ENCODE measurements at places on chromosomes 6 and 20.

GRCh38 chr20:50343125-50343489 is 152.5 kb downstream of the CEBPB start:
- no peak for DNase-seq

- DNase-seq = no peak
Observed at GRCh38 chr6:82396964-82397751, 33.5 kb downstream of the TPBG start.

DNA sequence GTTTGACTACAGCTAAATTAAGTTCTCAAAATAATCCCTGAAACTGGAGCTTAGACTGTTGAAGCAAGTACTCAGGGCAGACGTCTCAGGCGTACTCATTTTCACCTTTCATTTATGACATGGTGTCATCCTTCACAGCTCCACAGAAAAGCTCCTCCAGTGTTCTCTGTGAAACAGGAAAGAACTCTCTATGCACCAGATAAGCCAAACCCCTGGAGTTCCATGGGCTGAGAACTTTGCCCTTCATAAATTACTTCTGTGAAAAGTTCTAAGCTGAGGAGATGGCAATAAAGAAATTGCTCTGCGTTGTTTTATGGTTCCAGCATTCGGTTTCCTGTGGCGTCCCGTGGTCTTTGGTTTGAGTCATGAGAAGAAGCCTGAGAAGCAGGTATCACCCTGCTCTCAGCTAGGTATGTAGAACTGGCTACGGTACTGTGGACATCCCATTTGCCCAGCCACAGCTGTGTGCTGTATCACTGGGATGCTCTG is 20.2 kb upstream of the RREB1 start:
- DNase-seq = no peak

DNA sequence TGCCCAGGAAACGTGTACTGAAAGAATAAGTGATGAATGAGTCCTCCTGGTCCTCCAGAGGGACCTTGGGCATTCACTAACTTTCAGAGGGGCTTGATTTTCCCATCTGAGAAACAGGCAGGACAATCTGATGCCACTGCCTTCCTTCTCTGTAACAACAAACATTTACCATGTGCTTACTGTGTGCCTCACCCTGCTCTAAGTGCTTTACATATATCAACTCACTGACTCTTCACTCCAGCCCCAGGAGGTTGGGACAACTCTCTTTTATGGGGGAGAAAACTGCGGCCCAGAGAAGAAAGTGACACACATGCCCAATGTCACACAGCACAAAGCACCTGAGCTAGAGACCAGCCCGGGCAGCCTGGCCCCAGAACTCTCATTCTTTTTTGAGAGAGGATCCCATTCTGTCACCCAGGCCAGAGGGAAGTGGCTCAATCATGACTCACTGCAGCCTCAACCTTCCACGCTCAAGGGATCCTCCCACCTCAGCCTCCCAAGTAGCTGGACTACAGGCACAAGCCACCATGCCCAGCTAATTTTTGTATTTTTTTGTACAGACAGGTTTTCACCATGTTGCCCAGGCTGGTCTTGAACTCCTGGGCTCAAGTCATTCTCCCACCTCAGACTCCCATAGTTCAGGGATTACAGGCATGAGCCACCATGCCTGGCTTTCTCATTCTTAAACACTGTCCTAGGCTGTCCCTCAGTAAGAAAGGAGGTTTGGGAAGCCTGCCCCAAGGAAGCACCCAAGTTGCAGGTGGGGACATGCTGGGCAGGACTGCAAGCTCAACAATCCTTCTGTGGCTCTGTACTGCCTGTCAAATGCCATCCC is 38.0 kb downstream of the NOL4L start:
- no peak for DNase-seq

- DNase-seq = no peak
Observed at GRCh38 chr6:53671111-53671510, 5.6 kb upstream of the KLHL31 start.

All from endodermal cell (in vitro differentiated cells).